Amniotic epithelial cell (primary cell): ENCODE measurements at places on chromosomes 3 and 15.
A peak's percentile ranks its signal among the peaks of the same experiment; 100 is the strongest.

GRCh38 chr3:178147001-178147400 lies 389.2 kb upstream of the KCNMB2 start:
- no peak for DNase-seq

GRCh38 chr15:65680544-65680943 lies 58.8 kb downstream of the SLC24A1 start:
- no peak for DNase-seq

- no peak for DNase-seq
Measured at GRCh38 chr3:277873-278272, 81.3 kb downstream of the CHL1 start.

DNA sequence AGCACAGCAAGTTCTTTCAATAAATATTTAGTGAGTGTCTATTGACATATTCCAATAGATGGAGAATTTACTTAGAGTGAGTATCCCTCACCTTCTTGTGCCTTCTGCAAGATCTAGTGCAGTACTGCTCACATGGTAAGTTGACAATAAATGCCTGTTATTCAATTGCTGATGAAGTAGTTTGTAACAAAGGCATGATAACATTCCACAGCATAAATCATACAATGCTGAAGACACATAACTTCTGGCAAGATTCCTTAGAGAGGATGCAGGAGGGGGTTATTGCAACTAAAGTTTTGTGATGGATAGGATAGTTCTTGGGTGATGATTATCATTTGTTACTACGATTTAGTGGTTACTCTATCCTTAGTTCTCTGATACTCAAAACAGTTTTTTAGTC lies 112.2 kb upstream of the RBMS3 start:
- DNase-seq: peak; percentile 70

DNA sequence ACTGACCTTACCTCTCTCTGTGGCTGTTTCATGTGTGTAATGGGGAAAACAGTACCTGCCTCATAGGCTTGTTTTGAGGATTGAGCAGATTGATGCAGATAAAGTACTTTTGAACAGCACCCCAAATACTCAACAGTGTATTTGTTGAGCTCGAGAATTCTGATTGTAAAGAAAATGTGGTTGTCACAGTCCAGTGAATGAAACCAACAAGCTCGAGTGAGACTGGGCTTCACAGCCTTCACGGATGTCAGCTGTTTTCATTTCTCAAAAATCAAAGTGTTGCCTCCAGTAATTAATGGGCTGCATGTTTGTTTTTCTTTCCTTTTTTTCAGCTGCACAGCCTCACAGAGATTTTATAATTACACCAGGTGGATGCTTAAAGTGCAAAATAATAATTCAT lies 43.7 kb downstream of the PARP15 start:
- no peak for DNase-seq

GRCh38 chr3:70090322-70090913 lies 90.9 kb downstream of the SAMMSON start:
- peak; percentile 2 for DNase-seq

DNA sequence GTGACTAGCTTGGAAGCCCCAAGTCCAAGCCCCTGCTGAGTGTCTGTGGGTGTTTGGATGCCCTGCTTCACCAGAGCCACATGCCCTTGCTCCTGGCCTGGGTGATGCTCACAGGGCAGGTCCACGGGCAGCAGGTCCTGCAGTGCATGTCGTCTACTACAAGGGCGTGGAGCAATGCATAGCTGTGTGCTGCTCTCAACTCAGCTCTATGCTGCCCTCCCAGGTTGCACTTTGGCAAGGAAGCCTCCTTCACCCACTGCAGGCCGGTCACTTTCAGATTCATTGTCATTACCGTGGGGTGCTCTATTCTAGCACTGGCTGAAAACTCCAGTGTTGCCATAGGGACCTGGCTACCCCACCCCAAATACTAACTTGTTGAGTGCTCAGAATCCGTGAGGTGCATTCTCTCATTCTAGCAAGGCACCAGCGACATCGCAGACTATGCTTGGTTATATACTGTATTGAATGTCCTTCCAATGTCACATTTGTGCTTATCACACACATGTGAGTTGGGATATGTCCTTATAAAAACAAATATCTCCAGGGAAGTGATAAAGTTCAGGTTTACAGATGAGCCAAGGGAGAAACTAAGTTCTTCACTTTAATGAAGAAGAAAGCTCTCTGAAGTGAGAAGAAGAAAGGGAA lies 51.8 kb downstream of the GRAMD1C start:
- DNase-seq: peak; percentile 2

- peak; percentile 81 for DNase-seq
Measured at GRCh38 chr3:100993309-100993708, at the start of gene ABI3BP. ABI3BP (minus strand) TSS chr3:100993421; CDS start chr3:100993384, 37 bp downstream.

GRCh38 chr3:191280111-191280510 lies 49.1 kb upstream of the CCDC50 start:
- DNase-seq: no peak

DNA sequence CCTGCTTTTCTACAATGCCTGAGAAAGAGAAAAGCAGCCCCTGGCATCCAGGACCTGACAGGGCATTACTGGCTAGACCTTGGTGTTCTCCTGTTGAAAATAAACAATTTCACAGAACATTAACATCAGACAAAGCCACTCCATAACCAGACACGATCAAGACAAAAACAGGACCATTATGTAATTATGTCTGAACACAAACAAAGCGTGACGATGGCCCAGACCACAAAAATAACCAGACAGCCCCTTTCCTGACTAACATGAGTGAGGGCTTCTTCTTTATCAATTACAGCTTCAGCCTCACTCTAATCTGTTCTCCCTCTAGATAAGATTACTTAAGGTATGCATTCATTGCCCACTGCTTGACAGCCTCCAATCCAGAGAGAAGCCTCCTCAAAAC lies 172.7 kb upstream of the LMCD1 start:
- peak; percentile 3 for DNase-seq

DNA sequence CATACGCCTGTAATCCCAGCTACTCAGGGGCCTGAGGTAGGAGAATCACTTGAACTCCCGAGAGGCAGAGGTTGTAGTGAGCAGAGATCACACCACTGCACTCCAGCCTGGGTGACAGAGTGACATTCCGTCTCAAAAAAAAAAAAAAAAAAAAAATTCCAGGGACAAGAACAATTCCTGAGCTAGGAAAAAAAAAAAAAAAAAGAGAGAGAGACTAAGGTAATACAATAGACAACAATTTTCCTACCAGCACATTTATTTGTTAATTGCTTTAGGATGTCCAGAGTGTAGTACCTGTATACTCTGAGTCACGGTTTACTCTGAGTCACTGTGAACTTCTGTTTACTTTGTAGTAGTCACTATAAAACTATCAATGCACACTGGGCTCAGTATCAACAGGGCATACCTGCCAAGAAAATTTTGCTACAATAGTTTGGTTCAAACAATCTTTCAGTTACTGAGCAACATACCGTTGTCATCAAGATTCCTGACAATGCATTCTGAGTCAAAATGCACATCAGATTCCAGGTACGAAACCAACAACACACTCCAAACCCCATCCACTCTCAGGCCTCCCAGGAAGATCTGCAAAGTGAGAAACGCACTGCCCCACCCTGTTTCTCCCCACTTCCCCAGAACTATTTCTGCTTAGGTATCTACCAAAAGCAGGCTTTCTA lies 28.3 kb downstream of the IGF2BP2 start:
- peak; percentile 50 for DNase-seq

DNA sequence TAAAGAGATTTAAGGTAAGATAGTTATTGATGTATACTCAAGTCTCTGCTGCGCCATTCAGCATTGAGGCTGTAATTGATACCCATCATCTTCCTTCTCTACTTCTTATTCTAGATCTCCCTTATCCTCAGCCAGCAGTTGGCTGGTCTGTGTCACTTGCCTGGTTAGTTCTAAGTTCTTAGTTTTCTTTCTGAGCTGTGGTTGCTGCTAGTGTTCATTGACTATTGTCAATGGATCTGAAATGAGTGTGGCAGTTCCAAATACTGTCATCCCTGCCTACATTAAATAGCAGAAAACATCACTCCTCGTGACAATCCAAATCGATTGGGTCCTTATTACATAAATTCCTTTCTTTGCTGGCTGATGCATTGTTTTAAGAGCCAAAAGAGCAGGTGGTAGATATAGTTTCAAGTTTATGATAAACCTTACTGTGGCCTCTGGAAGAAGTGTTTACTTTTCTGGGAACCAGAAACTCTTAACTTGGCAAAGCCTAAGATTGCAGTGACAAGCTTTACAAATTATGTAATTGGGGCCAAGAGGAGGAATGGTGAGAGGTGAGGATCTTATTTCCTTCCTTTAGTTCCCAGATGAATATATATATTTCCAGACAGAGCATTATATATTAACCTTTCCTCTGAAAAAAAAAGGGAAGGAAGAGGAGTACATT lies 168.0 kb downstream of the GMNC start:
- DNase-seq: no peak

DNA sequence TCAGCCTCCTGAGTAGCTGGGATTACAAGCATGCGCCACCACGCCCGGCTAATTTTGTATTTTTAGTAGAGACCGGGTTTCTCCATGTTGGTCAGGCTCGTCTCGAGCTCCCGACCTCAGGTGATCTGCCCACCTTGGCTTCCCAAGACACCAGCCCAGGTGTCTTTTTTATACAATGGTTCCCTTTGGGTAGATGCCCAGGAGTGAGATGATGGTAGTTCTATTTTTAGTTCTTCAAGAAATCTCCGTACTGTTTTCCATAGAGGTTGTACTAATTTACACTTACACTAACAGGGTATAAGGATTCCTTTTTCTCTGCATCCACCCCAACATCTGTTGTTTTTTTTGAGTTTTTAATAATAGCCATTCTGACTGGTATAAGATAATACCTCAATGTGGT lies 94.3 kb downstream of the IGF2BP2 start:
- no peak for DNase-seq

GRCh38 chr15:68598171-68599152 lies 19.7 kb downstream of the CORO2B start:
- DNase-seq: no peak

DNA sequence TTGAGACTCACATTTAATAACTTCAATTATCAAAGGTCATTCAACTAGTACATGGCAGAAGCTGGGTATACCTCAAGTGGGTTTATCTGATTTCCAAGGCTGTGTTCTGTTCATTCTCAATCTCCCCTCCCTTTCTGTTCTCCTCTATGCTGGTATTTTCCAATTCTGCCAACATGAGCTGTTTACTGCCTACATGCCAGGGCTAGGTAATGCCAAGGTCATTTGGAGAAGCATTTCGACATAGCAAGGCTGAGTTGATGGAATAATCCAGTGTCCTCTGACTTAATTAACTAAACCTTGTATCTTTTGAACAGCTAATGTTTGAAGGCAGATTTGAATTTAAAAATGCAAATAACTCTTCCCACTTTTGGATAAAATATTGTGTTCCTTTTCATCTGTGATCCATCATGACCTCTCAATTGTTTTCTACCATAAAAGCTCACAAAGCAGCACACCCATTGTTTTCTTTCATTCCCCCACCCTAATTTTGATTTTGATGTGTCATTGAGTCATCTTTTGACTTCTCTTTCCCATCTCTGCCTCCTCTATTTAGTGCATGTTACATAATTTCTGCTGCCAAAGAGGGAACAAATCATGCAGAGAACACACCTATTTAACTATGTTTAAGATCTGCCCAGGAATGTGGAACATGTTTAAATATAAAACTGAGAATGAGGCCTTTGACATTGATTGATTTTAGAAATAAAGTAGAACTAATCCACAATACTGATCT lies 308.8 kb upstream of the NR2E3 start:
- peak; percentile 23 for DNase-seq

DNA sequence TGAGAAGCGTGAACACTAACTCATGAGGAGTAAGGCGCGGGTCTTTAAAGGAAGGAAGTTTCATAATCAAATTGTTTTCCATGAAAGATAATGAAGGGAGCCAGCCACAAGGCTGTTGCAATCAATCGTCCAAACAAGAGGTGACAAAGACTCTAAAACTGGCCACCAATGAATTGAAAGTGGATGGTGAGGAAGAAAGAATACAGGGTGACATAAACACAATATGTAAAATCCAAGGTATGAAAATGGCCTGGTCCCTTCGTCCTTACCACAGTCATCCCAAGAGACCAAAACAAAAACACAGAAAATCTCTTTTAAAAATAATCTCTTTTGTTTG lies 12.0 kb downstream of the CD86 start:
- no peak for DNase-seq

DNA sequence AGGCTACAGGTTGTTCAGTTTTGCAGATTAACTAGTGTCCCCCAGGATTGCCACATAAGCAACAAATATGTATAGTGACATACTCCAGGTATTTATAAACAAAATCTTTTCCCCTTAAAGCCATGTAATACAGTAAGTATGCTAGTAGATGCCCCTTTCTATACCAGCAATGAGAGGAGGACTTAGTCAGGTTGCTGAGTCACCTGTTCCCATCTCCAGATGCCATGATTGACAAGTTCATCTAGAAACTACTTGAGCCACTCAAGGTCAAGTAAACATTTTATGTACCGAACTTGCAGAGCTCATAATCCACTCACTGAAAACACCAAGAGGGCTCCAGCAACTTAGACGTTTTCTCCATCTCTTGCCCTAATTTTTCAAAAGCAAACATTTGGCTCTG lies 18.2 kb downstream of the SLC9A9 start:
- peak; percentile 52 for DNase-seq

GRCh38 chr3:127739347-127740135 lies 66.8 kb downstream of the ABTB1 start:
- no peak for DNase-seq

GRCh38 chr3:136778865-136779264 lies 26.7 kb upstream of the STAG1 start:
- DNase-seq: peak; percentile 91

DNA sequence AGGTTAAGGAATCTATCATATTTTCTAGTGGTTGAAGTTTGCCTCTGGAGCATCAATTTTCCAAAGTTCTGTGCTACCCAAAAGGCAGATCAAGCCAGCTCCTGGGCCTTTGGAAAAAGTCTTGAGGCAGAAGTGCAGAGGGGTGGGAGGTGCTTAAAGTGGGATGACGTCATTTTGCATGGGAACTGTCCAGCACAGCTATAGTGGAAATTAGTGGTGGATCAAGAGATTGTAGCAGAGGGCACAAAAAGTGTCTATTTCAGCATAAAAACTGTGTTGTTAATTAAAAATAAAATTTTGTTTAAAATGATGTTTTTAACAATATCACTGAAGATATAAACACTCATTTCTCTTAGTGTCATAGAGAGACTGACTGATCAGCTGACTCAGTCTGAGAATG lies 221.9 kb downstream of the LRRN1 start:
- DNase-seq: no peak

- no peak for DNase-seq
Measured at GRCh38 chr15:67227431-67227830, 27.0 kb downstream of the AAGAB start.

GRCh38 chr15:95168951-95169431 lies 937.6 kb downstream of the MCTP2 start:
- DNase-seq: no peak
